ENCODE measurements at places on chromosomes 5 and 9.

DNA sequence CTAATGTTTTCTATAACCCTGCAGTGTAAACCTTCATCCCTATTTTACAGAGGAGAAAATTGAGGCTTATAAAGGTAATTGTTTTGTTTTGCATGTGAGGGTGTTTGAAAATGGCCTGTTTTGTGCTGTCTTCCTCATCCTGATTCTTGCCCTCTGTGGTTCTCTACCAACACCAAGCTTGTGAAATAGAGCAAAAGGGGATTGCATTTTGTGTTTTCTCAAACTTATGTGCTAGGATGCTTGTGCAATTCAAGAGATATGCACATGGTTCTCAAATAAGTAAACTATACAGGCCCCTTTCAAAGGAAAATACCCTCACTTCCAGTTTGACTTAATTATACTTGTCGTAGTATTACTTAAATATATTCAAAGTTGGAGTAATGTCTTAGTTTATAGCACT lies 17.2 kb downstream of the PAM start:
- no peak for DNase-seq

DNA sequence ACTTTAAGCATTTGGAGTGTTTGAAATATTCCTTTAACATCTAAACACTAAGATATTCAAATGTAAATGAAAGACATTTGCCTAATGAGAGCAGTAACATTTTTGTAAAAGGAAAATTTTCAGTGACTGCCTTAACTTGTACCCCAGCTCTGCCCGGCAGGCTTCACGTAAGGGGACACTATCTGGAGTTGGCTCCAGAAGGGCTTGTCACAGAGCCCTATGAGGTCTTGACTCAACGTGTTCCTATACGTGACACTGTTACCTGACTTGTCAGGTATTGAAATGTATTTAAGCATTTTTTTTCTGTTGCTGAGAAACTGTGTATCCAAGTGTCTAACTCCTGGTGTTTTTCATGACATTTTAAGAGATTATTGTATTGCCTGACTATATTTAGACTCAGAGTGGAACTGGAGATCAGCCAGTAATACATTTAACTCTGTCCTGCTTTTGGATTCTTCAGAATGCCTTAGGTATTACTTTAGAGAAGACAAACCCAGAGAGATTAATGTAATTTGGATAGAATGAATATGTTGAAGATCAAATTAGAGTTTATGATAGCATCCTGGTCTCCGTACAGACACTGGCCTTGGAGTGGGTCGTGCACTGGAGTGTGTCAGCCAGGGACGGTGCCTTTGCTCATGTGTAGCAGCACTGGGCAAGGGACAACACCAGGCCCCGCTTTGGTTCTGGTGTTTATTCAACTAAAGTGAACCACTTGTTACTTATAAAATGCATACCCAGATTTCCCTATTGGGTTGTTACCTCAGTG lies 34.6 kb upstream of the PHF2 start:
- peak; percentile 27 for DNase-seq

DNA sequence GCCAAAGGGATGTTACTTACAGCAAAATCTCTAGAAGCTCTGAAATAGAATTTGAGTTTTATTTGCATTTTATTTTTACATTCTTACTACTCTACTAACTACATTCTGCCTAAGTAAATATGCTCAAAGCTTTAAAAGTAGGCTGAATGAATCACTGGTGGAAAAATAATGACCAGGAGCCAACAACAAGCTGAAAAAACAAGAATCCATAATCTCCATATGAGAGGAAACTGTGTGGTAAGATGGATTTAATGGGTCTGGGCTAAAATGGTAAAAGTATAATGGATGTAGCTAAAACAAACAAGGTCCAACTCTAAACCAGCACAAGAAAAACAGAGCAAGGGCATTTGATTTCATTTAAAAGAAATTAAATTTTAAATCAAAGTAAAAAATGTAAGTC lies 525.8 kb upstream of the FTMT start:
- no peak for DNase-seq

- DNase-seq = no peak
These were observed 59.7 kb downstream of the ABCA1 start for GRCh38 chr9:104868303-104868686.

- DNase-seq = no peak
These were observed 235.1 kb upstream of the ANKH start for GRCh38 chr5:15106530-15107283.

- DNase-seq = no peak
These were observed 514 bp downstream of the FOXB2 start for GRCh38 chr9:77019926-77020412.

DNA sequence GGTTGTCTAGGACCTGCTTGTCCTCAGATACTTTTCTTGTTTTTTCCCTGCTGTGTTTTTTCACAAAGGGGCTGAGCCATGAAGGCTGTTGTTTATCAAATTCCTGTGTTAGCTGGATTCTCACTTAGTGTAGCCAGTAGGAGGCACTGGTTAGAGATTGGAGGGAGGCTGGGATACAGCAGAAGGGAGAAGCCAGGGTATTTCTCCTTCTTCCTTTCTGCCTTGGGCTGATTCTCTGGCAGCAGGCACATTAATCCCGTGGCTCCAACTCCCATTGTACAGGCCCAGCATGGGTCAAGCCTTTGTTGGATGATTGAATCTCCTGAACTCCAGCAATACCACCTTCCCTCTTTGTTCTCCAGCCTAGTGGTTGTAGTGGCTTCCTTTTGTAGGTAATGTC lies 46.4 kb upstream of the FAM170A start:
- DNase-seq = no peak

GRCh38 chr5:157029457-157029856 lies 29.5 kb downstream of the HAVCR1 start:
- DNase-seq = no peak

DNA sequence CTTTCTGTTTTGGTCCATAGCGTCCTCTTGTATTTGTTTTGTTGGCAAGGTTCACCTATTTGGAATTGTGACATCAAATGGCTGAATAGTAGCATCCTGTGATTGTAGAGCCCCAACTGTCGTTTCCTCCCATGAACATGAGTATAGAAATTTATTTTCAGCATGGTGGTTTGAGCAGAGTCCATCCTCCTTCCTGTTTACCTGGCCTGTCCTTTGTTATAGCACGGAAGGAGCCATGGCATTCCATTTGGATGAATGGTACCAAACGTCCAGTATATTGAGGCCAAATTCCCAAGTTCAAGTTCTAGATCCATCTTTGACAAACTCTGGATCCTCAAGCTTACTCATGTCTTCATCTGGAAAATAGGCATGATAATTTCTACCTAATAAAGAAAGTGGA lies 16.8 kb downstream of the RASGRF2 start:
- DNase-seq = no peak

Measured in cerebellum (tissue), 4 donors.